NCI-H2081 (cell line): ENCODE measurements at places on chromosomes 5 and 9.

- no peak for DNase-seq
These were observed 975 bp downstream of the AGXT2 start for GRCh38 chr5:35046774-35047173.

- no peak for DNase-seq
These were observed 13.6 kb upstream of the PHF19 start for GRCh38 chr9:120890320-120891244.

- DNase-seq: no peak
These were observed 30.6 kb downstream of the NDUFS6 start for GRCh38 chr5:1831677-1832313.

DNA sequence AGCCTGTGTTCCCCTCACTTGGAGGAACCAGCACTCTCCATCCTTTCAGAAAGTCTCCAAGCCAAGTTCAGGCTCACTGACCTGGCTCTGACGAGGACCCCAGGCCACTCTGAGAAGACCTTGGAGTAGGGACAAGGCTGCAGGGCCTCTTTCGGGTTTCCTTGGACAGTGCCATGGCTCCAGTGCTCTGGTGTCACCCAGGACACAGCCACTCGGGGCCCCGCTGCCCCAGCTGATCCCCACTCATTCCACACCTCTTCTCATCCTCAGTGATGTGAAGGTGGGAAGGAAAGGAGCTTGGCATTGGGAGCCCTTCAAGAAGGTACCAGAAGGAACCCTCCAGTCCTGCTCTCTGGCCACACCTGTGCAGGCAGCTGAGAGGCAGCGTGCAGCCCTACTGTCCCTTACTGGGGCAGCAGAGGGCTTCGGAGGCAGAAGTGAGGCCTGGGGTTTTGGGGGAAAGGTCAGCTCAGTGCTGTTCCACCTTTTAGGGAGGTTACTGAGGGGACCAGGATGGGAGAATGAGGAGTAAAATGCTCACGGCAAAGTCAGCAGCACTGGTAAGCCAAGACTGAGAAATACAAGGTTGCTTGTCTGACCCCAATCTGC is 4.7 kb upstream of the NUP214 start:
- no peak for DNase-seq

DNA sequence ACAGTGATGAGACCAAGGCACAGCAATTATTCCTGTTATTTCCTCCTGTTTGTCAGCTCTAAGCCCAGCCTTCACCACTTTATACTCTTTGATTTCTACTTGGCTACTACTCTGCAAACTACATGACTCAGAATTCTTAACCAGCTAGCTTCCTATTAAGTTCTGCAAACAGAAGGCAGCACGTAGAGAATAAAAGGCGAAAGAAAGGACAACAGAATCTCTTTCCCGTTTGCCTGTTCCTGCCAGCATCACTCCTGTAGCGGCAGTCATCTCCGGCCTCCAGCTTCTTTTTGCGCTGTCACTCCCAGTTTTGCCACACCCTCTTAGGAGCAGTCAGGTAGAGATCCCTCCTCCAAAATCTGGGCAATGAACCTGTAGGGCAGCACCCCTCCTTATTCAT is 29.9 kb downstream of the DPYSL3 start:
- peak; percentile 46 for DNase-seq

- DNase-seq: no peak
These were observed 376.6 kb downstream of the PTPRD start for GRCh38 chr9:10236161-10236560.

- DNase-seq: no peak
These were observed 36.4 kb upstream of the F2RL1 start for GRCh38 chr5:76782444-76782843.

GRCh38 chr9:34633851-34634550 is 3.6 kb downstream of the SIGMAR1 start:
- DNase-seq: peak; percentile 55

GRCh38 chr5:93653716-93654115 is 70.7 kb downstream of the NR2F1 start:
- no peak for DNase-seq

DNA sequence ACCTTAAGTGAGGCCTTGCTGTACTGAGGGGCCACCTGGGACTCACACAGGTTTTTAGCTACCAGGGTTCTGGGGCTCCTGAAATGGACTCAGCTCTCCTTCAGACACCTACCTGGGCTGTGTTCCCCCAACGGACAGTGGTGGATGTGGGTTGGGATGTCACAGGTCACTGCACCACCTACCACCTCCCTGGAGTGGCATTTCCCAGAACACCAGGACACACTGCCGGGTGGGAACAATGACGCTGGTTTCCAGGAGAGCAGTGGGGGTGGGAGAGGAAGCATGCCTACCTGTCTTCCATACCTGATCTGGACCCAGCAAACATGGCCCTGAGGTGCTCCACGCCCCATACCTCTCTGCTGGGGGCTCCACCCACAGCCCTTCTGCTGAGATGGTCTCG is 20.9 kb downstream of the ERGIC1 start:
- no peak for DNase-seq

- peak; percentile 33 for DNase-seq
These were observed 4.4 kb downstream of the MPDZ start for GRCh38 chr9:13274886-13275641.

GRCh38 chr9:93089481-93089991 is 6.5 kb upstream of the CARD19 start:
- DNase-seq: no peak

DNA sequence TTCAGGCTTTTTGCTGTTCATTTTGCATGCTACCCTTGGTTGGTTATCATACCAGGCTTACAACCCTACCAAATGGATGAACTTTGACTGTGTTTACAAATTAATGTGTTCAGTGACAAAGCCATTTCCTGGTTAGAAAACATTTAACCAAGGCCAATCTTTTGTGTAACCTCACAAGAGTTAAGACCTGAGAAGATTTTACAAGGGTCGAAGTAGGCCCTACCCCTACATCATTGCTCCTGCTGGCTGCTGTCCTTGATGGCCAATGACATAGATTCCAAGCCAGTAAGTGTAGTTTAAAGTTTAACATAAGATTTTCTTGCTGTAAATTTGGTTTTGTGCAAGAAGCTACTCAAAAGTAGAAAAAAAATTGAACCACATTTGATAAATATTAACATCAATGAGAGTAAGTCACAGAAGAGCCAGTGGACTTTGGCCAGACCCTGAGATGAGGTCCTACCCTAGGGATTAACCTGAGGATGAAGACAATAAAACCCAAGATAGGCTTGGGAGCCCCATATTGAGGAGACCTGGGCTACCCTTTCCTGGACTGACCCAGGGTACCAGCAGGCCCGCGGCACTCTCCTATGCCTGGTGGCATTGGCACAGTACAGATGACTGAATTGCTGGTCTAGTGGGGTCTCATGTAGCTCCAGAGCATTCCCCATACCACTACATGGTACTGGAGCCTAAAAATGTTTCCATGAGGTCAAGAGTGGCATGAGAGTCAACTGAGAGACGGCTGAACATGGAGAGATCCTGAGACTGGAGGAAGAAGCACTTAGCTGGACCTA is 8.3 kb downstream of the C1QTNF3 start:
- no peak for DNase-seq

- no peak for DNase-seq
These were observed 50.4 kb upstream of the SYNPO start for GRCh38 chr5:150589862-150590601.

- DNase-seq: no peak
These were observed 700.5 kb upstream of the ZNF608 start for GRCh38 chr5:125446986-125447385.

DNA sequence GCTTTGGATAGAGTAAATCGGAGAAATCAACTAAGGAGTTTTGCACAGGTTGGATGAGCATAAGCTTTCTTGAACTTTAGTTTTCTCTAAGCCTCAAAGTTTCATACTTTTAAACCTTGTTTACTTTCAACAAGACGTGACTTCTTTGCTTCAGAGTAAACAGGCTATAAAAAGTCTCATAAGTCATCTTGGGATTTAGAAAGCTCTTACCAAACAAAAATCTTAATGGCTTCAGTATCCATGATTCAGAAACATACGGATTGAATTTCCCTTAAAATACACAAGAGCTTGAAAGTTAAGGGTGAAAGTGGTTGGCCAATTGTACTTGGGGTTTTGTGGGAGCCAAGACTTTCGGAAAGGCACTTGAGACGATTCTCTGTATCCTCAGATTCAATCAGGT is 270.9 kb upstream of the ANKH start:
- no peak for DNase-seq

DNA sequence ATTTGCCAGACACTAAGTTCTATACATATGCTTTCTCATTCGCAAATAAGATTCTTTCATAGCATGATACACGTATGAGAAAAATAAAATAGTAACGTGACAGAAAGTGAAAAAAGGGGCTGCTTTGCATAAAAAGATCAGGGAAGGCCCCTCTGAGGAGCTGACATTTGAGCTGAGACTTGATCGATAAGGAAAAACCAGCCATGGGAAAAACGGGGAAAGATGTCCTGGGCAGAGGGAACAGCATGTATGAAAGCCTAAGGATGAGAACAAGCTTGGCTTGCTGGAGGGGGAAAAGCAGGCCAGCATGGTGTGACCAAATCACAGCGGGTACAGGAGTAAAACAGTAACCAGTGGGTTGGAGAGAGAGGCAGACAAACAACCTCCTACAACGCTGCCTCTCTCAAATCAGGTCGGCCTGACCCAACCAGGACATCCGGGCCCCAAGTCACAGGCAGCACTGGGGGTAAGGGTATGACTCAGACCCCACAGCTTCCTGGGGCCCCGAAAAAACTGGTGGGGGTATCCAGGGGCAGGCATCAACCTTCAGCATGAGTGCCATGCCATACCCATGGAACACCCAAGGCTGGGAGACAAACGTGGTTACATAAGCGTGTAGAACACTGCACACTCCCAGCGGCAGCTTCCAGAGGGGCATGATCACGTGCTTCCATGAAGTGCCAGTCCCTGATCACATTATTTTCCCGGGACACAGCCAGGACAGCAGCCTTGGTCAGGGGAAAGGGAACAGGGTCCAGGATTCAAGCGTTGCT is 2.2 kb downstream of the TNIP1 start:
- no peak for DNase-seq

DNA sequence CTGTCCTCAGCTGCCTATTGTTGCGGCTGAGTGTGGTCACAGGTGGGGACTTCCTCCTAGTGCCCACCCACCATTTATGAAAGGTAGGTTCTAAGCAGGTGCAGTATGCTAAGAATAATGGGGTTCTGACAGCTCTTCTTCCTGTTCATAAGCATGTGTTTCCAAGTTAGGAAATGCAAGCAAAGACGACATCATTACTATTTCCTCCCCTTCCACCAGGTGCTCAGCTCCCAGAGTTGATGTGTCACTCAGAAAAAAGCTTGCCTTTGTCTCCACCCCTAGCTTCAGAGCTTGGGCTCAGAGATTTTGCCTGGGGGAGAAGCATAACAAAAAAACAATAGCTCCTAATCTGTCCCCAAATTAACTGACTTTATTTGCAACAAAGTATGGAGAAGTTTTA is 1076.7 kb downstream of the NR2F1-AS1 start:
- DNase-seq: peak; percentile 54

- DNase-seq: no peak
These were observed 18.9 kb downstream of the SEMA4D start for GRCh38 chr9:89478821-89479668.

- DNase-seq: no peak
These were observed 2.8 kb upstream of the HSDL2 start for GRCh38 chr9:112377087-112377486.

GRCh38 chr5:159805021-159805420 is 111.3 kb upstream of the ADRA1B start:
- DNase-seq: no peak

DNA sequence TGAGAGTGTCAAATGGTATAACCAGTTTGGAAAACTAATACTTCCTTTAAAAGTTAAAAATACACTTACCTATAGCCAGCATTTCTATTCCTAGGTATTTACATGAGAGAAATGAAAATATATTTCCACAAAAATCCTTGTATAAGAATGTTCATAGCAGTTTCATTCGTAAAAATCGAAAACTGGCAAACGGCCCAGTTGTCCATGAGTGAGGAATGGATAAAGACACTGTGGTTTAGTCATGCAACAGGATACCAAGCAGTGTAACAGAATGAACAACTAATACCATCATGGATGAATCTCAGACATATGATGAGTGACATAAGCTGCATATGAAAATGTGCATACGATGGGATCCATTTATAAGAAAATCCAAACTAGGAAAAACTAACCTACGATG is 136.7 kb downstream of the MACROH2A1 start:
- no peak for DNase-seq

GRCh38 chr5:171115519-171115918 is 193.5 kb upstream of the TLX3 start:
- no peak for DNase-seq

GRCh38 chr9:17837965-17838364 is 259.1 kb downstream of the SH3GL2 start:
- no peak for DNase-seq

DNA sequence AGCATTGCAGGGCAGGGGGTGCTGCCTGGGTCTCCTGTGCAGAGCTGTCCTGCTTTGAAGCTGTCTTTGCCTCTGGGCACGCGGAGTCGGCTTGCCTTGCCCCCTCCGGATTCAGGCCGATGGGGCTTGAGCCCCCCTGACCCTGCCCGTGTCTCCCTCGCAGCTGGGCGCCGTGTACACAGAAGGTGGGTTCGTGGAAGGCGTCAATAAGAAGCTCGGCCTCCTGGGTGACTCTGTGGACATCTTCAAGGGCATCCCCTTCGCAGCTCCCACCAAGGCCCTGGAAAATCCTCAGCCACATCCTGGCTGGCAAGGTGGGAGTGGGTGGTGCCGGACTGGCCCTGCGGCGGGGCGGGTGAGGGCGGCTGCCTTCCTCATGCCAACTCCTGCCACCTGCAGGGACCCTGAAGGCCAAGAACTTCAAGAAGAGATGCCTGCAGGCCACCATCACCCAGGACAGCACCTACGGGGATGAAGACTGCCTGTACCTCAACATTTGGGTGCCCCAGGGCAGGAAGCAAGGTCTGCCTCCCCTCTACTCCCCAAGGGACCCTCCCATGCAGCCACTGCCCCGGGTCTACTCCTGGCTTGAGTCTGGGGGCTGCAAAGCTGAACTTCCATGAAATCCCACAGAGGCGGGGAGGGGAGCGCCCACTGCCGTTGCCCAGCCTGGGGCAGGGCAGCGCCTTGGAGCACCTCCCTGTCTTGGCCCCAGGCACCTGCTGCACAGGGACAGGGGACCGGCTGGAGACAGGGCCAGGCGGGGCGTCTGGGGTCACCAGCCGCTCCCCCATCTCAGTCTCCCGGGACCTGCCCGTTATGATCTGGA is 2.7 kb downstream of the CEL start:
- no peak for DNase-seq

- DNase-seq: peak; percentile 3
These were observed 192.7 kb downstream of the GNA14 start for GRCh38 chr9:77455312-77455927.

- DNase-seq: no peak
These were observed 78.3 kb downstream of the DPYSL3 start for GRCh38 chr5:147431586-147431985.

GRCh38 chr9:122029898-122030297 is 63.2 kb downstream of the TTLL11 start:
- no peak for DNase-seq

GRCh38 chr9:100202806-100203205 is 103.8 kb downstream of the INVS start:
- no peak for DNase-seq

GRCh38 chr9:19160085-19160484 is 32.8 kb upstream of the PLIN2 start:
- DNase-seq: no peak

- DNase-seq: no peak
These were observed 246.7 kb upstream of the ADRA1B start for GRCh38 chr5:159669559-159669958.
